Activated CD4-positive, CD25-positive, alpha-beta regulatory T cell (primary cell): ENCODE measurements at places on chromosomes 3 and 15.

GRCh38 chr3:46208167-46208704, at the start of gene CCR1:
Gene CCR1, minus strand, starts transcription at chr3:46208313. Its CDS starts 4,000 bp downstream, at chr3:46204313.
- peak; percentile 7 for DNase-seq

- DNase-seq, result no peak
Observed at GRCh38 chr3:143783851-143784370, 64.4 kb downstream of the SLC9A9 start.

DNA sequence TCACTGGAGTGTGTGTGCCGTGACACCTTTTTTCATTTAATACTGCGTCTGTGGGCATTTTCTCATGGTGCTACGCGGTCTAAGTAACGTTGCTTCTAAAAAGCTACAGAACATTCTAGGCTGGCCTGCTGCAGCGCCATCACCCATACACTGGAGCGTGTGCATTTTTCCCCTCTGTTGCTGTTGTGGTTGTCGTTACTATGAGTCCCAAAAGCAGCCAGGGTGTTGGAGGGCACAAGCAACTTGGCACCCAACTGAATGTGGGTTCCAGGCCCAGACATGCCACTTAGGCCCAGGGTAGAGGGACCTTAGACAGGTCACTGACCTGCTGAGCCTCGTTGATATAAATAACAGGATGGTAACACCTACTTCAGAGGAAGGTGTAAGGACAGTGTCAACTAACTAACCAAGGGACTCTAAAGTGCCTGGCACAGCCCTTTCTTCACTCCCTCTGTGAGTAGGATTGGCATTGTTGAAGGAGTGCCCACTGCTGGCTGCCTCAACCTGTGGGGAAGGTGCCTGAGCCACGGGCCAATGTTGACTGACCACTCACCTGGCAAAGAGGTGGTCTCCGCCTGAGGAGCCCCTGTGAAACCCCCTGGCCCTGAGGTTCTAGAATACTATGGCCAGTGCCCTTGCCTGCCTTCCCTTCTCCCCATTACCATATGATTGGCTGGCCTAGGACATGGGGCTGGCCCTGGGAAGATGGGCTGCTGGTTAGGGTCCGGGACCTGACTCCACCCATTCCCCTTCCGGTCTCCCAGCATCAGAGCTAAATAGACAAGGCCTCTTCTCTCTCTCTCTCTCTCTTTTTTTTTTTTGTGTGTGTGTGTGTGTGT, 3.5 kb downstream of the CSK start:
- DNase-seq, result no peak

DNA sequence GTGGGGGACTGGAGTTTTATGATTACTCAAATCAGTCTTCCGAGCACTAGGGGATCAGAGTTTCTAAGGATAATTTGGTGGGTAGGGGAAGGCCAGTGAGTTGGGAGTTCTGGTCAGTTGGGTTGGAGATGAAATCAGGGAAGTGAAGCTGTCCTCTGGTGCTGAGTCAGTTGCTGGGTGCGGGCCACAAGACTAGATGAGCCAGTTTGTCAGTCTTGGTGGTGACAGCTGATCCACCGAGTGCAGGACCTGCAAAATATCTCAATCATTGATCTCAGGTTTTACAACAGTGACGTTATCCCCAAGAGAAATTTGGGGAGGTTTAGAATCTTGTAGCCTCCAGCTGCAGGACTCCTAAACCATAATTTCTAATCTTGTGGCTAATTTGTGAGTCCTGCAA, 249.4 kb downstream of the FAM43A start:
- DNase-seq, result no peak

DNA sequence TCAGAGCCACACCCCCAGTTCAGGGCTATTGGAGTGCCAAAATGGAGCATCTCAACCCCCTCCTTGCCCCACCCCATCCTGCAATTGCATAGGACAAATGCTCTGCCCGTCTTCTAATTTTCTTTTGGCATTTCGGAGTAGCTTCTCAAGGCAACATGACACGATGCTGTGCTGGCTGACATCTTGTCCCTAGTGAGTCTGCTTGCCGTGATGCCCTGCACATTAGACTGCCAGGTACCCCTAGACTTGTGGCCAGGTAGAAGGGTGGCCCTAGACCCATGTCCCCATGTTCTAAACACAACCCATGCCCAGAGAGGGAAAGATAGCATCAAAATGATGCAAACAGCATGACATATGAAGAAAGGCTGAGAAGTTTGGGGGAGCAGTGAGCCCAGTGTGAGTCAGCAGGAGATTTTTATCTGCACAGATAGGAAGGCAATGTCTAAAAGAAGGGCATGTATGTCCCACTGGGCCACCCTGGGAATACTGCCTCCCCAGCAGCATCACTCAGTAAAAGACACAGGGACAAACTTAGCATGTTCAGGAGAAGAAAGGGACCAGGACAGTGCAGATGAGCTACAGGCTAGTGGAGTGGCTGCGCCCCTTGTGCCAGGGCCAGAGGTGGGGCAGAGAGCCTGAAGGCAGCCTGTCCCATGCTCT, 36.8 kb downstream of the CA12 start:
- DNase-seq, result no peak

- no peak for DNase-seq
Observed at GRCh38 chr3:163622384-163622783, 1455.9 kb downstream of the SI start.
